ENCODE measurements at places on chromosomes 3 and 15.

- no peak for DNase-seq
Observed at GRCh38 chr15:31347067-31347975, 20.7 kb downstream of the KLF13 start.

- no peak for DNase-seq
Observed at GRCh38 chr15:64050281-64051092, 4.2 kb upstream of the DAPK2 start.

- DNase-seq: no peak
Observed at GRCh38 chr3:171933441-171933840, 90.3 kb downstream of the TMEM212 start.

DNA sequence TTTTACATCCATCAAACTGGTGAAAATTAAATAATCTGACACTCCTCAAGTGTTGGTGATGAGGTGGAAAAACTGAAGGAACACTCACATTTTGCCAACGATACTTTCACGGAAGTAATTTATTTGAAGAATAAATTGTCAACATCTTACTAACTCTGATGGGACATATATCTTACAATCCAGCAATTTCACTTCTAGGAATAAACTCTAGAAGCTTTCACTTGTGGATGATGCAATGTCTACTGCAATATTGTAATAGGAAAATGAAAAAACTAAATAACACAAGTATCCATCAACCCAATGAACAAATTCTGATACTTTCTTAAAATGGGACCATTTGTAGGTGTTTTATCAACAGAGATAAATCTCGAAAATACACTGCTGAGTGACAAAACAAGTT, 16.2 kb upstream of the LIPC start:
- no peak for DNase-seq

DNA sequence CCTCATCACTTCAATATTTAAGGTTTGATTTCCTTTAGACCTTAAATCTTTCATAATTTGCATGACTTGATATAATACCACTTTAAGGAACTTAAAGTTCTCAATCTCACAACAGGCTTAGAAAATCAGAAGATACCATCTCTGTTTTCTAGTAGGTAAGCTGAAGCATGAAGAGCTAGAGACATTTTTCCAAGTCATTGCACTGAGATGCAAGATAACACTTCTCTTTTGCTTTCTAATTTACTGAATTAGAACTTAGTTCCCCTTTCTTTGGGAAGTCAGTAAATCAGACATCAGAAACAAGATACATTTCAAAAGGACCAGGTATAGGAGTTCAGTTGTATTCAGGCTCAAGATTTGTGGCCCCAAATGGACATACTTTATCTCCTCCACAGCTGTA, 79.7 kb downstream of the DZIP3 start:
- DNase-seq: no peak

GRCh38 chr3:184630861-184631471, 69.4 kb downstream of the EPHB3 start:
- no peak for DNase-seq

GRCh38 chr15:99999282-100000070, 266.2 kb upstream of the LYSMD4 start:
- DNase-seq: no peak

DNA sequence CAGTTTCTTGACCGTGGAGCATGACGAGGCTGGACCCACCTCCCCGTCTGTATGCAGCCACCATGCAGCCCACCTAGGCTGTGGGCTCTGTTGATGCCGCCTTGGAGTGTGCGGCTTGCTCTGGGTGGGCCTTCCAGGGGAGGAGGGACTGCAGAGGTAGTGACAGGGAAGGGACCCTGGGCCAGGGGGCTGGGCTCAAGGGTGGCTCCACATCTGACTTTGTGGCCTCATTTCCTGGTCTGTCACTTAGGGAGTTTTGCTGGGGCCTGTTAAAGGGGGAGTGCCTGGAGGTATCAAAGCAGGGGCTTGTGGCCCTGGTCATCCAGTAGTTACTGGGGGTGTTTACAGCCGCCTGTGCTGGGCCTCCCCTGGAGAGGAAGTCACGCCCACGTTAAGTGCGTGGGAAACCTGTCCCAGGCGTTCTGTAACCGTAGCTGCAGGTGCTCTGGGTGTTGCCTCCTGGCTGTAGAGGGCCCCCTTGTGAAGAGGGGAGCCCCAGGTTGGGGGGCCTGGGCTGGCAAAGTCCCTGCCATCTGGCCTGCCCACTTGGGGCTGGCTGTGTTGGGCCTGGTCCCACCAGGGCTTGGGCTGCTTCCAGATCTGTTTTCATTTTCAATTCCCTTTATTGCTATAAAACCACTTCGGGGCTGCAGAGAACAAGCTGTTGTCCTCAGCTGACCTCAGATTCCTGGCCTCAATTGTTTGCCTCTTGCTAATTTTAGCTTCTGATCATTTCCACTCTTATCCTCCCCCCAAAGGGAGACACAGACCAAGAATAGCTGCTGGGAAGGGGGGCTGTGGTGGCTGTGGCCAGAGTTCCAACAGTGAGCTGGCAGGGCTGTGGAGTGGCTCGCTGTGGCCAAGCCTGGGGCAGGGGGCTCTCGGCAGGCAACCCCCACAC, 26.5 kb downstream of the KLF13 start:
- DNase-seq: peak; percentile 62

- DNase-seq: no peak
Observed at GRCh38 chr3:66479532-66479947, 21.3 kb downstream of the LRIG1 start.

GRCh38 chr15:43749690-43750345, 3.6 kb downstream of the PDIA3 start:
- DNase-seq: no peak

DNA sequence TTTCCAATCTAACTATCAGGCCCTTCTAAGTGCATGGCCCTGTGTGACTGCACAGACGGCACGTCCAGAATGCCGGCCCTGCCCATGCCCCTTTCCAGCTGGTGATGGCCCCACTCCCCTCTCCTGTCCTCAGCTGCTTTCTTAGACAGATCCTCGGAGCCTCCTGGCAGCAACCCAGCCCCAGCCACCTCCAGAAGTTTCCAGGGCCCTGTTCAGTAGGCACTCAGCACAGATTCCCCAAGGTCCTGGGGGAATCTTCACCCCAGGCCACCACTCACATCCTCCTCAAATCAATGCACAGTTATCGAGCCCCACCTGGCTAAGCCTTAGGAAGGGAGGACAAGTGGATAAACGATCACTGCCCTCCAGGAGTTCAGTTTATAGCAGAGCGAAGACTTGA, 1.4 kb upstream of the CRABP1 start:
- no peak for DNase-seq

DNA sequence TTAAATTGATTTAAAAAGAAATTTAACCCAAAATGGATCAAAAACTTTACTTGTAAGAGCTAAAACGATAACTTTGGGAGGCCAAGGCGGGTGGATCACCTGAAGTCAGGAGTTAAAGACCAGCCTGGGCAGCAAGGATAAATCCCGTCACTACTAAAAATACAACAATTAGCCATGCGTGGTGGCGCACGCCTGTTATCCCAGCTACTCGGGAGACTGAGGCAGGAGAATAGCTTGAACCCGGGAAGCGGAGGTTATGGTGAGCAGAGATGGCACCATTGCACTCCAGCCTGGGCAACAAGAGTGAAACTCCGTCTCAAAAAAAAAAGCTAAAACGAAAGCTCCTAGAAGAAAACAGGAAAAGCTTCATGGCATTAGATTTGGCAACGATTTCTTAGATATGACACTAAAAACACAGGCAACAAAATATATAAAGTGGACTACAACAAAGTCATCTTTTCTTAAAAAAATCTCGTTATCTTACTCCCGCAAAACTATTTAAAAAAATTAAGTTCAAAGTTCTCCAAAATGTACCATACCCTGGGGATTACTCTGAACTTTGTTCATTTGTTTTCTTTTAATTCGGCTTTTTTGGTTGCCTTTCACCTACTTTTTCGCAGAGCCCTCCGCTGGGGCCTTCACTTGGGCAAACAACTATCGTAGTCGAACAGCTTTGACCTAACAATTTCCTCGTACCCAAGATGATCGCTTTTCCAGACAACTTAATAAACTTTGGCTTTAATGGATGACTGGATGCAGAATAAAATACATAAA, 2.9 kb downstream of the HDDC3 start:
- DNase-seq: no peak

- peak; percentile 86 for DNase-seq
Observed at GRCh38 chr15:101251830-101252820, at the start of gene CHSY1. TSS of gene CHSY1 (minus strand) at chr15:101252048. CDS start at chr15:101251456, 592 bp downstream.

DNA sequence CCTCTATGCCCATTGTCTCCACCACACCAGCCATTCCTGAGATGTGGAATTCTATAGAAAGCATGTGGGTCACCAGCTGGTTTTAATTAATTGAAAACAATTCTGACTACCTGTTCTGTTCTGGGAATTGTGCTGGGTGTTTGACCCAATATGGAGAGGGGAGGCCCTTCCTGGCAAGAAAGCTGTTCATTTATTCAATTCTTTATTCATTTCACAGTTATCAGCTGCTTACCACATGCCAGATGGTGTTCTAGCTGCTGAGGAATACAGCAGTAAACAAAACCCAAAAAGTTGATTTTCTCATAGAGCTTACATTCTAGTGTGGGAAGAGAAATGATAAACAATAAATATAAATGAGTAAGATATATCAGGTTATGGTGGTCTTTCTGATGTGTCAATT, 296.1 kb upstream of the RASGRP1 start:
- DNase-seq: no peak

- no peak for DNase-seq
Observed at GRCh38 chr15:48397841-48398240, 66.6 kb downstream of the DUT start.

DNA sequence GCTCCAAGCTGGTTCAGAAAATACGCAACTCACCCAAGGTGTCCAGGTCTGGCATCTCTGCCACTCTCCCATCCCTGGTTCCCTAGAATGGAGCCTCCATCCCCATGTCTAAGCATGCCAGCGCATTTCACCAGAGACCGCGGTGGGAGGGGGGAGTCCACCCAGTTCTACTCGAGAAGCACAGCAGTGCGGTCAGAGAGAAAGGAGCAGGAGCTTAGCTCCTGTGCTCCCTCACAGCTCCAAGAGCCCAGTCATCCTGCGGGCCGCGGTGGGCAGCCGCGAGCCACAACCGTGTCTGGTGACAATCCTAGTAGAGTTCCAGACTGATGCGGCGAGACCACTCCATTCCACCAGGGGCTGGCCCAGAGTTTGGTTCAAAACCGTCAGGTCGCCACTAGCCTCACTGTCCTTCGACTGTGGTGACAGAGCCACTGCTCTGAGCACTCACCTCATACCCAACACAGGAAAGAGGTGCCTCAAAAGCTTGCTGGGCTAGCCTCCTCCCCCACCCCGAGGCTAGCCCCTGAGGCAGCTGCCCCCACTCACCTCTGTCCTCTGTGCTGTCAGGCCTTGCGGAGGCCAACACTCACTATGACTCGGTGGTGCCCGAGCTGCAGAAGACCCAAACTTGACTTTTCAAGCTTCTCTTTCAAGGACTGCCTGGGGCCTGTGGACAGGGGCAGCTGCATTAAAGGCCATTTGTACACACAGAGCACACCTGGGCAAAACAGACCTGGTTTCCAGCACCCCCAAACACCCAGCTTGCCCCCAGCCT, 185.4 kb downstream of the XXYLT1 start:
- no peak for DNase-seq

DNA sequence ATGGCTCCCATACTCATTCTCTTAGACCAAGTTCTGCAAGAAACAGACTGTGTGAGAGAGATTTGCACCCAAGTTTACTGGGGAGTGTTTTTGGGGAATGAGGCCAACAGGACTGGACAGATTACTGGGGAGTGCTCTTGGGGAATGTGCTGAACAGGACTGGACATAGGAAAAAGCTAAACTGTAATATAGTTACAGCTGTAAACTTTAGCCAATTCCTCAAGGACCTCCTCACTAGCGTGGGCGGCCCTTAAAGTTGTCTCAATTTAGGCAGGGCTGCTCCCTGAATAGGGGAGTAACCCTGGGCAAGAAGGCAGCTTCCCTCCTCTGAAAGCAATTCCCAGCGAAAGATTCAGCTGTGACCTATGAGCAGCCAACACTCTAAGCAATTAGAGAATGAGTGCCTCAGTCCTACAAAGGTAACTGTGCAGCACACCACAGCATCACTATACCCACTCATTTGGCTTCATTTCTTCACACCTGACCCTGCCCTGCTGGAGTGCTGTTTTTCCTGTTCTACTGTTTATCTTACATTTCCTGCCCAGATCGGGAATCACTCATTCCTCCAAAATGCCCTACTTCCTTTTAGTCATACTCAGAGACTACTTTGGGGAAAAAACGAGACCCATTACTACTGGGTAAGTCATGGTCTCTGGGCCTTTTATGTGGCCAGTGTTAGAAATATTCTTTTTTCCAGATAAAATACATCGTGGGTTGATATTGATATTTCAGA, 41.3 kb upstream of the TRIM42 start:
- no peak for DNase-seq

Measured in brain microvascular endothelial cell (primary cell).